Glomerular endothelial cell (primary cell): ENCODE measurements at places on chromosomes 1 and 21. TPM values are rescaled to one million over a fixed set of nuclear protein-coding genes. Genes with fewer than 3 reads are reported as not detected.

GRCh38 chr1:53260631-53261247, 22.4 kb upstream of the MAGOH start:
- DNase-seq: no peak

- no peak for DNase-seq
These were observed 50.5 kb downstream of the ABCD3 start for GRCh38 chr1:94468708-94469107.

The ST6GALNAC5 gene
- total RNA-seq: 0.29 TPM in 1 of 2 replicates, not detected in the other

The ADAMTS5 gene
- total RNA-seq: 2.3 and 5.2 TPM in 2 replicates

The CELA2B gene
- not detected in 2 replicates for total RNA-seq

The FAM78B gene
- not detected in 2 replicates for total RNA-seq

The TLR5 gene
- total RNA-seq: 0.19 and 0.53 TPM in 2 replicates
